ENCODE measurements at places on chromosomes 4 and X. TPM values are rescaled to one million over a fixed set of nuclear protein-coding genes. Genes with fewer than 3 reads are reported as not detected.

CNKSR2 gene
- 12.8 TPM for polyA plus RNA-seq

CLGN gene
- 4.4 TPM for polyA plus RNA-seq

FAM133A gene
- 0.17 TPM for polyA plus RNA-seq

STARD8 gene
- 16.7 TPM for polyA plus RNA-seq

TMEM271 gene
- polyA plus RNA-seq = not detected

CXCL6 gene
- polyA plus RNA-seq = not detected
